ENCODE measurements at places on chromosomes 7 and 10.

DNA sequence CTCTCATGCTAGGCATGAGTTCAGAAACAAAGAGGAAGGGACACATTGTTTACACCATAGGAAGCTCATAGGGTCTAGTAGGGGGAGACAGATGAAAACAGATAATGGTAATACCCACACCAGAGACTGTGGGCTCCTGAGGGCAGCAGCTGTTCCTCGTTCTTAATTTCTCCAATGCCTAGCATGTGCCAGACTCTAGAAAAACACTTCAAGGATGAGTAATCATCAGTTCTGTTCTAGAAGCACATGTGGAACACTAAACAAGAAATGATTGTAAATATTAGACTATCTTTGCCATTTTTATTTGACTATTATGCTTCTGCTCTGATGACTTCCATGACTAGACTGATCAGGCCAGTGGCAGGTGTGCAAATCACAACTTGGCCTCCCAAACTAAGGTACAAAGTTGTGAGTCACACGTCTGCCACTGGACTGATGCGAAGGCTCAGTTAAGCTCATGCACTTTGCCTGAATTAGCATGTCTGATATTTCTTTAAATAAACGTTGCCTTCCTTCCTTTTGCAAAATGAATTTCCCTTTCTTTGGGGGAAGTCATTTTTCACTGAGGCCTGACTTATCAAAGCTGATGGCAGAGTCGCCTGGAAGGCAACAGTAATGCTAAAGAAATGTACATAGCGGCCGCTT lies 89.2 kb upstream of the FGL2 start:
- no peak for DNase-seq

DNA sequence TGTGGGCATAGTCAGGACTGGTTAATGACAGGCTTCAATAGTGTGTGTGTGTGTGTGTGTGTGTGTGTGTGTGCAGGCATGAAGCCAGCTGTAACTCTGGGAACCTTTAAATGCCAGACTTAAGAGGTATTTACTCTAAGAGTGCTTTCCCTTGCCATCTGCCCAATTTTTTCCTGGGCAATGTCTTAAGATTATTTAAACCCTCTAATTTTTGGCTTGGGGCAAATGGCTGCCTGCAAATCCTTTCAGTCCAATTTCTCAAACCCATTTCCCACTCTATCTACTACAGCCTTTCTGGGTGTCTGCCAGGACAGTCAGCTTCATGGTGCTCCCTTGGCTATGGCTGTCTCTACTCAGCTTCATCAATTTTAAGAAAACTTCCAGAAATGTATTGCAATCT lies 62.6 kb upstream of the C1GALT1 start:
- no peak for DNase-seq

DNA sequence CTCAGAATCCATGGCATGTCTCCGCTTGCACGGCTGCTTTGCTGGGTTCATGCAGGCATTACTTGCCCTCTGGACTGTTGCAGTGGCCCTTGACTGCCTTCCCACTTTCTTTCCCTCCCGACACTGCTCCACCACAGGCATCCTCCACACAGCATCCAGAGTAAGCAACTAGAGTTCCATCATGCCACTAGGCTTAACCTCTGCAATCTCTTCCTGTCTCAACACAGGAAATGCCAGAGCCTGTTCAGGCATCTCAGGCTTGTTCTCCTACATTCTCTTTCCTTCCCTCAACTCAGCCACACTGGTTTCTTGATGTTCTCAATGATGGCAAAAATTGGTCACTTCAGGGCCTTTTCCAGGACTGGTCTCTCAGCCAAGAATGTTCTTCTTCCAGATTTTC lies 284.5 kb upstream of the KLF6 start:
- DNase-seq = peak; percentile 52

GRCh38 chr7:49643321-49643720 lies 130.1 kb upstream of the VWC2 start:
- DNase-seq = no peak

- DNase-seq = peak; percentile 55
These were observed 14.6 kb downstream of the SFRP4 start for GRCh38 chr7:37901890-37902524.

DNA sequence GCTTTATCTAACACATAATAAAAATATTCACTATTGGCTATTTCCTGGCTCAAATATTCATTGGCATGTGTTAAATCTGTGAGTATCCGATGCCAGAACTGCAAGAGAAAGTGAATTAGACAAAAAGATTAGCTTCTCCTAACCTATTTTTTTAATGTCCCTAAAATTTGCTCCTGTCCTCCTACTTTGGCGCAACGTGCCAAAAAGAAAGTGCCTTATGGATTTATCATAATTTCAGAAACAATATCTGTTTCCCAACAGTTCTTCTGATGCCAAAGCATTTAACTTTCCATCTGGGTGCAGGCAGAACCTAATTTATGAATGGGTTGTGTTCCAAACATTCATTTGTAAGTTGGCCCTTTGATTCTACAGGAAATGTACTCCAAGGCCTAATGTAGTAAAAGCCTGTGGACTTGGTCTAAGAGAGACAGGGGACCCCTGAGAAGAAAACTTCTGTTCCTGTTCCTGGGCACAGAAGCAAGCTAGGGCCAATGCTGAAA lies 15.4 kb downstream of the PIP4K2A start:
- DNase-seq = no peak

DNA sequence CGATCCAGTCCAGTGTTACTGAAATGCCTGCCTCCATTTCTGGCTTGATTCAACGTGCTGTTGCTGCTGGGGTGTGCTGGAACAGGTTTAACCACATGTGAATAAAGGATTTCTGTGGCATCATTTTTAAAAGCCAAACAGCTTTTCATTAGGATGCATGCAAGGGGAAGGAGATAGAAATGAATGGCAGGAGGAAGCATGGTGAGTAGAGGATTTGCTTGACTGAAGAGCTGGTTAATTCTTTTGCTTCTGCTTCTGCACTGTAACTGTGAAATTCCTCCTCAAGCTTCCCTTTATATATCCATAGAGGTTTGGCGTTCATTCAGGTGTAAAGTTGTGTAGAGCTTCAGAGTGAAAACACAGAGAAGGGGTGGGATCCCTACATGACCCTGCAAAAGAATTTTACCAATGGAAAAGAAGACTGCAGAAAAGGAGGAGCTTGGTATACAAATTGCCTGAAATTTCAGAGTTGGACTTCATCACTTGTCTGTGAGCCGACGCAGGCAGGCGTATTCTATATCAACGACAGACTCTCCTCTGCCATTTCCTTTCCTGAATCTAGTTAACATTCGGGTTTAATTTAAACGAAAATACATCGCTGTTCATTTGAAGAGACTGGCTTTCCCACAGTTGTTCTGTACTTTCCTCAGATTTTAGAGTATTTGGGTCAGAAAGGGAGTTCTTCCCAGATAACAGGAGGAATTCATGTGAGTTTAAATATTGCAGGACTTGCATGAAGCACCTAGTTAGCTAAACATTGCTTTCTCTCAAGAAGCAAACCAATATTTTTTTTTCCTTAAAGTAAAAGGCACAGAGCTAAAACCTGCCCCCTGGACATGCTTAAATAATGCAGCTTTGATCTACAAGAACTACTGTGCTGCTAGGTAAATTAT lies at the start of gene SOSTDC1:
Gene SOSTDC1 (minus strand): TSS at position 270 of the 893 bp plus-strand sequence. CDS start 70 bp downstream, at position 200.
- DNase-seq = peak; percentile 23

GRCh38 chr10:91797048-91797690 lies 1.1 kb upstream of the TNKS2 start:
- no peak for DNase-seq

All from GM23248 (cell line).